Left lobe of liver (tissue), 2 donors: ENCODE measurements at places on chromosomes 4 and X. TPM values are rescaled to one million over a fixed set of nuclear protein-coding genes. Genes with fewer than 3 reads are reported as not detected.

GRCh38 chrX:40197071-40197470 lies 99.3 kb upstream of the BCOR start:
- DNase-seq = no peak

DNA sequence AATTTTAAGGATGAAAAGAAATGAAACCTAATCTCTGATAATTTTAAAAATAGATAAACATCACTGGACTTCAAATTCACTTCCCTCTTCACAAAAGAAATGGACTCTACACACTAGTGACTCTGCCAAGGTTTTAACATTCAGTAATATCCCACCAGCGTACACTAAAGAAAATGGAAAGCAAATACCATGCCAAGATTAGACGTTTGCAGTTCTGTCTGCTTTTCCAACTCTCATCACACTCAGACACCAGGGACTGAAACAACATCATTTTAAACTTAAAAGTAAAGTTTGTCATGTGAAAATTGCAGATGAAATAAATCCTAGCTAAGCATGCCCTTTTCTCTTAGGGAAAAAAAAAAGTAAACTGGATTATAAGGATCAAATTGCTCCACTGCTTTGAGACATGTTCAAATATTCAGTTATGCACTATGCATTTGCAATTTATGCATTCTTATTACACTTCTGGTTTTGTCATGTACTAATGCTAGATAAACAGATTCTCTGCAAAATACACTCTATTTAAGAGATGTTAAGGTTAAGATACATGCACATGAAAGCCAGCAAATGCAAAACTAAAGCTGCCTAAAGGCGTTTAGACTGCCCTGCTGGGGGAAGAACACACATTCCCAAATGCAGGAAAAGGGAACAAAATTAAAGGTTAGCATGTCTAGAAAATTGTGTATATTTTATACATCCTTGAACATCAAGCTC lies 534.4 kb upstream of the EPHA5 start:
- DNase-seq = no peak

DNA sequence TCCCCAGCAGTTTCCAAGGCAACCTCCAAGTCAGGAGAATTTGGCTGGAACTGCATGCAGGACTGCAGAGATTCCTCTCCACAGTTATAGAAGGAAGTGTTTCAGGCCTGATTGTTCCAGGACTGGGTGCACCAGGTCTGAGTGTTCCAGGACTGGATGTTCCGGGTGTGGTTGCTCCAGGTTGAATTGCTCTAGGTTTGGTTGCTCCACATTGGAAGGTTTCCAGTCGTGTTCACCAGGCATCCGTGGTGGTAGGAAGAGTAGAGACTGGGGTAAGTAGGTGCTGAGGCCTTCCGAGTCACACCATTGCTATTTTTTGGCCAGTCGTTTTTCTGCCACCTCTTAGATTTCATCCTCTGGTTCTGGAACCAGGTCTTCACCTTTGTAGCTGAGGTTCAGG lies 105.4 kb downstream of the MSN start:
- peak; percentile 63 for DNase-seq

GRCh38 chr4:96835991-96836390 lies 996.1 kb downstream of the PDHA2 start:
- no peak for DNase-seq

DNA sequence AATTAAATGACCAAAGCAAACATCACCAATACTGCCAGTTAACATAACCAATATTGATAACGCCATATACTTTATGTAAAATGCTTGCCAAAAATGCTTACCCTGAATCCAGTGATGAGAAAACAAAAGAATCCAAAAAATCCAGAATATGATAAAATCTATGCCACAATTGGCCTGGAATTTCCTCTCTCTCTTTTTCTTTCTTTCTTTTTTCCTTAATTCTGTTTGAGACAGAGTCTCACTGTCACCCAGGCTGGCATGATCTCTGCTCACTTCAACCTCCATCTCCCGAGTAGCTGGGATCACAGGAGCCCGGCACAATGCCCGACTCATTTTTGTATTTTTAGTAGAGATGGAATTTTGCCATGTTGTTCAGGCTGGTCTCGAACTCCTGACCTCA lies 9.8 kb upstream of the SLC7A11 start:
- no peak for DNase-seq

DNA sequence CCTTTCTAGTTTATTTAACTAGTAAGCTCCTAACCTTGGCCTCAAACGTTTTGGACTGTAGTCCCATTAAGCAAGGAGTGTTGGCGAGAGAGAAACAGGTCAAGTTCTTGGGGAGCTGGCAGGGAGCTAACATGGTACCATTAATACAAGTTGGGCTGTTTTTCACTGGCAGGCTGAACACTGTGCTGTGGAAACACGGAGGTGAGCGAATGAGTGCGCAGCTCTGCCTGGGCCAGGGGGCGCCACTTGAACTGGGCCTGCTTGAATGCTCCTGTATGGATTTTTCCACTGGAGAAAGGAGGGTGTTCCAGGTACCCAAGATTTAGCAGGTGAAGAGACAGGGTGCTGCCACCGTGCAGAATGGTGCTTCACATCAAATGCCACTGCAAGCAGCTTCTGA lies 7.4 kb upstream of the SMS start:
- no peak for DNase-seq

DNA sequence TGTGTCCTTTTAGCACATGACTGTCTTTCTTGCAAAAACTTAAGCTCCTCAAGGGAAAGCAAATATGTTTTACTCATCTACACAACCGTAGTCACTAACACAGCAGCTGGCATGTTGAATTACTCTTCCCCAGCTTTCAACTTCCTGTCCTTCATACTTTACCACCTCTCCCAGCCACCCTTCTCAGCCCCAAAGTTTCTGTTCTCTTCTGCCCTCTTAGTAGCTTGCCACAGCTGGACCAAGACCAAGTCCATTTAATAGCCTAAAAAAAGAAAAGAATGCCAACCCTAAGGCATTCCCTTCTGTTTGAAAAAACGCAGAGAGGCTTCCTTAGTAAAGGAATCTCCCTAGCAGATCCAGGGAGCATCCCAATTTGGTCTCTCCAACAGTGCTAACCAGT lies 36.8 kb downstream of the SRPX2 start:
- DNase-seq = no peak

ETDA gene
- not detected for total RNA-seq
